ENCODE measurements at places on chromosomes 13 and 19. TPM values are rescaled to one million over a fixed set of nuclear protein-coding genes. Genes with fewer than 3 reads are reported as not detected.

Gene CABP5
- not detected for total RNA-seq

Gene SLC15A1
- not detected for total RNA-seq

Gene EIF3K
- total RNA-seq = 249 TPM

Gene IGFL2
- total RNA-seq = 2.6 TPM

Gene ZNF729
- 0.18 TPM for total RNA-seq

Gene POLR1D
- 51.6 TPM for total RNA-seq

Gene TYK2
- 133 TPM for total RNA-seq

Gene ZNF234
- total RNA-seq = 13.3 TPM

Gene STXBP2
- total RNA-seq = 15.0 TPM

Gene HOMER3
- 27.7 TPM for total RNA-seq
